ENCODE measurements at places on chromosomes 2 and 18. TPM values are rescaled to one million over a fixed set of nuclear protein-coding genes. Genes with fewer than 3 reads are reported as not detected.

Gene SPATS2L
- 185 TPM for total RNA-seq

Gene NEU2
- not detected for total RNA-seq

Gene MCEE
- total RNA-seq, result 24.1 TPM

Gene DIPK1C
- not detected for total RNA-seq

Gene BCL2L11
- 36.3 TPM for total RNA-seq

Gene C2orf80
- total RNA-seq, result not detected

Gene GCA
- 18.4 TPM for total RNA-seq

Gene DSG4
- total RNA-seq, result not detected

Gene CNDP1
- total RNA-seq, result not detected

Gene LCT
- not detected for total RNA-seq

Data from transverse colon (tissue), 4 donors.